GM12864 (cell line): ENCODE measurements at places on chromosomes 5 and 9.
A peak's percentile ranks its signal among the peaks of the same experiment; 100 is the strongest.

DNA sequence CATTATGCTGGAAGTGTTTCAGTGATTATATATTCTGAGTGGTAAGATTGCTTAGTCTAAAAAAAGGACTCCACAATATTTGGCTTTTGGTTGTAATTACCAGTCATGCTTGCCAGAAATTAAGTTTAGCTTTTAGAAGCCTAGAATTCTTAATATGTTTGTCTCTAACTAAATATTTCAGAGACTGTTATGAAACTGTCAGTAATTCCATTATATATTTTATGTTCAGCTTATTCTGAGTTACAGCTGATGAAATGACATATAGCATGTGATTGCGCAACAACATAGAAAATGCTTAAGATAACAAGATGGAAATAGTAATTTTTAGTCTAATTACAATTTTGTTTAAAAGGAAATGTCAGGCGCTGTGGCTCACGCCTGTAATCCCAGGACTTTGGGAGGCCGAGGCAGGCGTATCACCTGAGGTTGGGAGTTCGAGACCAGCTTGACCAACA lies 44.2 kb downstream of the KIAA1958 start:
- no peak for DNase-seq

DNA sequence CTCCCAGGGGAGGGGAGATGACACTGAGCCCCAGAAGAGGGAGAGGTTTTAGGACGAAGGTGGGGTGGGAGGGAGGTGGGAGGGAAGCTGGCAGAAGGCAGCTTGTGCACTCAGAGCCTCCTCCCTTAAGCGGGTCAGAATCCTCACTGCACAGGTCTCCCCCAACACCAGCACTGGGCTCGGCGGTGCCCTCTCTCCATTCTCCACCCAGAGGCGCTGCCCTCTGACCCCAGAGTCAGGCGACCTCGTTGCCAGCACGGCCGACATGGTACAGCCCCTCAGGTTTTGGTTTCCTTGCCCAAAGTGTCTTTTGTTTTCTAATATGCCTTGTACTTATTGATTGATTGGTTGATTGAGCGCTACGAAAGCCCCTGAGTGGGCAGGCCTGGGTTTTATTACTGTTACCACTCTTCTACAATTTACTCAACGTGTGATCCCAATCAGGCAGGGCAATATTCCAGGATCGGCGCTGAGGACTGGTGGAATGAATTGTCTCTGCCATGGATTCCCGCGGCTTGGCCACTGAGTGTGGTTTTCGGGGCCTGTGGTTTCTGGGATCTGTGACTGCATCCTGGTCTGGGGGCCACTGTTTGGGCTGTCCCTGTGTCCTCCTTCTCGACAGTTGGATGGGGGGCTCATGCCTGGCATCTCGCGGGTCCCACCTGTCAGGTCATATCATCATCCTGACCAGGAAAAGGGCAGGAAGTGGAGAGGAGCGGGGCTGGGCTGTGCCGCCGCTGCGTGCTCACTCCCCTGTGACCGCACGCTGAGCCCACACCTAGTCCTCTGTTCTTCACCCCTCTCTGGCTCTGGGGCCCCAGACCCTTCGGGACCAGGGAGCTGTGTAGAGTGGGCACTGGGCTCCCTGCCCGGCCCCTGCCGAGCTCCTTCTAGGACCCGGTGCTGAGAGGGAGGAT lies 9.6 kb upstream of the FCN2 start:
- no peak for DNase-seq

DNA sequence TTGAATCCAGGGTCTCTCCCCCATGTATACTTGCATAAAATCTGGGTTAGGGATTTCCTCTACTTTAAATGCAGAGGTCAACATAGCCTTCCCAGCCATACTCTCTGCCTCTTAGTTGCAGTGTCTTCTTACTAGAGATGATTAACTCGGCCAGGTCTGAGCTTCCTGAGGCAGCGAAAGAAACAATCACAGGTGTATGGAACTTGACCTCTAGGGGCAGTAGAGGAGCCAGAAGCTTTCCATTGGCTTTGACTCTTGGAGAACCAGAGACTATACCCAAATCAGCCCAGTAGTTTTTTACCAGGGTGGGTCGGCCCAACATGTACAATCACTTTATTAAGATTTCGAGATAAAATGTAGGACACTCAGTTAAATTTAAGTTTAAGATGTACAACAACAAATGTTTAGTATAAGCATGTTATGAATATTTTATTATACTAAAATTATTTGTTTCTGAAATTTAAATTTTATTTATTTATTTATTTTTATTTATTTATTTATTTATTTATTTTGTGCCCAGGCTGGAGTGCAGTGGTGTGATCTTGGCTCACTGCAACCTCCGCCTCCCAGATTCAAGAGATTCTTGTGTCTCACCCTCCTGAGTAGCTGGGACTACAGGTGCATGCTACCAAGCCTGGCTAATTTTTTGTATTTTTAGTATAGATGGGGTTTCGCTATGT lies 48.0 kb upstream of the DMRT3 start:
- peak; percentile 7 for DNase-seq

GRCh38 chr9:112020680-112021596 lies 124.3 kb downstream of the UGCG start:
- DNase-seq = no peak

DNA sequence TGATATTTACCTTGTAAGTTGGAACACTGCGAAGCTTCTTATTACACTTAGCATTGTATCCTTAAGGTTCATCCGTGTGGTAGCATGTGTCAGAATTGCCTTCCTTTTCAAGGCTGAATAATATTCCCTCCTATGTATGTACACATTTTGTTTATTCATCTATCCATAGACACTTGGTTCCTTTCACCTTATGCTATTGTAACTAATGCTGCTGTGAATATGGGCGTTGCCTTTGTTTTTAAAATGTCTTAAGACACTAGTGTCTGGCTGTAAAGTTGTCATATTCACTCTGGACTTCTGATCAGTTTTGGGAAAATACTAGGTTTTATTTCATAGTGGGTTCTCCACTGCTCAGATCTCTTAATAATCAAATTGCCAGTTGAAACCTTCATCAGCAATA lies 383.3 kb upstream of the PRR16 start:
- DNase-seq = no peak

DNA sequence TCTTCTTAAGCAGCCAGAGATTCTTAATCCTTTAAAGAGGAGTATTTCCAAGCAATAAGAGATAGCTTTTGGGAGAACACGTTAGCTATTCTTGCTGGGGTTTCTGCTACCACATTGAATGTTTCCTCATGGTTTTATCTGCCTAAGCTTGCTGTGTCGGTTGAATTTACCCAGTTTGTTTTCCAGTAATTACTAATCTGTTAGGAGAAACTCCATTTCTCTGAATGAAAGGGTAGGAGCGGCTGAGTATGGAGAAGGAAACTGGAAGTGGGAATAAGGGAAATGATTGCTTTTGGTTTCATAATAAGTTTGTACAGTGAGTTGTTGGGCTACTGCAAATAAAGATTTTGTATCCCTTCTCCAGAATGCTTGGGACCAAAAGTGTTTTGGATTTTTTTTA lies 1.2 kb downstream of the JAK2 start:
- no peak for DNase-seq

GRCh38 chr9:135715056-135715595 lies 13.1 kb downstream of the KCNT1 start:
- no peak for DNase-seq

- DNase-seq = no peak
These were observed 95.1 kb downstream of the DAPK1 start for GRCh38 chr9:87592554-87593358.

GRCh38 chr5:38445374-38446028 lies 110.9 kb downstream of the LIFR start:
- no peak for DNase-seq

GRCh38 chr9:15416880-15417279 lies 5.8 kb upstream of the SNAPC3 start:
- no peak for DNase-seq

DNA sequence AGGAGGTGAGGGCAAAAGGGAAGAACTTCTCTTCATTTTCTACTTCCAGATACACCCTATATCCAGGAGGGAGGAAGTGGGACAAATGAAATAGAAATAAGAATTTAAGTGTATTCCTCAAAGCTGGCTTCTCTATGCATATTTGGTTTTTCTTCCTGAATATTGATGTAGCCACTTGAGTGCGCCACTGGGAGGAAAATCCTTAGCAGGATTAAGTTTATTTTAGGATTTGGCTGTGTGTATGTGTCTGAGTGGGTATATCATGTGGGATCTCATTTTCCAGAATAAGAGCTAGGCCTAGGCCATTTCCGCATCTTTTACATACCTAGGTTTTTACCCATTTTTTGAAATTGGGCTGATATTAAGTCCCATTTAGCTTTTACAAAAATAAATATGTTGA lies 42.5 kb downstream of the MAP1B start:
- no peak for DNase-seq

GRCh38 chr5:172713113-172713808 lies 57.7 kb downstream of the DUSP1 start:
- no peak for DNase-seq

GRCh38 chr9:86282979-86283535 lies 719 bp upstream of the ISCA1 start:
- no peak for DNase-seq

GRCh38 chr5:65876496-65876895 lies 49.9 kb upstream of the ERBIN start:
- DNase-seq = no peak

DNA sequence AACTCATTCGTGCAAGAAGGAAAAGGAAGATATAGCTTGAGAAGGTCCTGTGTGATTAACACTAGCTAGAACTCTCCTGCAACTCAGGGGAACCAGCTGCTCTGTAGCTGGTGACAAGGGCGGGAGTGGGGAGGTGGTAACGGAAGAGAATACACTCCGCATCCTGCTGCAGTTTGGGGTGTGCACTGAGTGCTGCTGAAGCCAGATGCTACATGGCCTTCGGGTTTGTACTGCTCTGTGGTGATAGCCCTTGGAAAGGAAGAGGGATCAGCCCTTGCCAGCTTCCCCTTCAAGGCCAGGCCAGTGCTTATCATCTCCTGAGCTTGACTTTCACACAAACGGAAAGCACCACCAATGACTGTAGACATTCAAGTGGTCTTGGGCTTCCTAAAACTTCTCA lies 34.3 kb downstream of the FRMD3 start:
- no peak for DNase-seq

GRCh38 chr5:10460252-10460906 lies 18.7 kb downstream of the ROPN1L start:
- DNase-seq = no peak

- no peak for DNase-seq
These were observed 21.0 kb downstream of the CFAP77 start for GRCh38 chr9:132430998-132431397.

- DNase-seq = peak; percentile 22
These were observed 23.5 kb upstream of the ALDOB start for GRCh38 chr9:101458963-101459631.

DNA sequence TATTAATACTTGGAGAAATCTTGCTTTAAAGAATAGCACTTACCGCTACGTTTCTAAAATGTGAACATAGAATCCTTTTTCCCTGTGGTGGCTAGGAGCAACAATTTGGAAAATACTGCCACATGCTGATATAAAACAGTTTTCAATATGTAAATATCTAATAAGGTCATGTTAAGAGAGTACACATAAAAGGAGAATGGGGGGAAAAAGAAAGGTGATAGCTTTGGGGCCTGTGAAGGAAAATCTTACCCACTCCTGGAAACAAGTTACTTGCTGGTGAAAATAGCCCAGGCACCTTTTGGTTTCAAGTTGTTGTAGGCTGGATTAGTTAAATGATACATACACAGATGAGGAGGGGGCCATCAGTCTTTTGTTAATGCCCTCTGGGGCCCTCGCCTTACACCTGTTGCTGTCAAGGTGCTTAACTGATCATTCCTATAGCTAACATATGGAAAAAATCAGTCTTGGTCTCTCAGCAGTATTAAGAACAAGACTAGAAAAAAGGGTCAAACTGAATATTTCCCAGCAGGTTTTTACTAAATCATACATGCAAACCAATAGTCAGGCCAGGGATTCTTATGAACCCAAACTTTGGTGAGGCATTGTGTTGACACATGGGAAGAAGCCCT lies 24.1 kb downstream of the FYB1 start:
- DNase-seq = no peak

DNA sequence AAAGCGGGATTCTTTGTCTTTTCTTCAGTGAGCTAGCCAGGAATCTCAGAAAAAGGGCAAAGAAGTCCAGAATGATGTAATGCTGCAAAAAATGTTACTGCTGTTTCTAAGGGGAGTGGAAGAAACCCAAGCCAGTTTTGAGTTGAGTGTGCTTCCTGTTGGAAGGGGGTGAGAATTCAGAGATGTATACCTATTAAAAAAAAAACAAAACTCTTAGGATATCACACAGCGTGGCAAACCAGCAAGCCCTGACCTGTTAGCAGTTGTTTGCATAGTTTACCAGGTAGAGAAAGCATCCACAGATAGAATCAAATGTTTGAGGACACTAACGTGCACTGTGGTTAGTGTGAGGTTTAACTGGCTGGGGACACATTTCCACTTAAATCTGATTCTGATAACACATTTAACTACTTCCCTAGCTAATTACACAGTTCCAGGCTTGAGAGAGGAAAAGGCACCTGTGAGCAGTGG lies 11.4 kb downstream of the BASP1 start:
- DNase-seq = no peak

DNA sequence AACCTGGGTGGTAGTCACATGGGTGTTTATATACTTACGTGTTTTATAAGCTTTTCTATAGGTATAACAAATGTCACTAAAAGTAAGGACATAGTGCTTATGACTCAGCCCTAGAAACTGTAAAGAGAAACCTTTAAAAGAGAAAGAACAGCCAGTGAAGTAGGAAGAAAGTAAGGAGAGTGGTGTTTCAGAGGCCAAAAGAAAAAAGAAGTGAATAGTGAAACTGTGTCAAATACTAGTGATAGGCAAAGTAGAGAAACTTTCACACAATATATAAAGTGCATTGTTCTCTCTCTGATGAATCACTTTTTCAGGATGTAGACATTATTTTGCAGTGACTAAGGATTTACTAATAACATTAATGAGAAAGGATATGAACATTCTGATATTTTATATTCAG lies 74.2 kb upstream of the SUSD1 start:
- DNase-seq = no peak

- DNase-seq = no peak
These were observed 127.1 kb downstream of the DPYSL3 start for GRCh38 chr5:147382776-147383175.

DNA sequence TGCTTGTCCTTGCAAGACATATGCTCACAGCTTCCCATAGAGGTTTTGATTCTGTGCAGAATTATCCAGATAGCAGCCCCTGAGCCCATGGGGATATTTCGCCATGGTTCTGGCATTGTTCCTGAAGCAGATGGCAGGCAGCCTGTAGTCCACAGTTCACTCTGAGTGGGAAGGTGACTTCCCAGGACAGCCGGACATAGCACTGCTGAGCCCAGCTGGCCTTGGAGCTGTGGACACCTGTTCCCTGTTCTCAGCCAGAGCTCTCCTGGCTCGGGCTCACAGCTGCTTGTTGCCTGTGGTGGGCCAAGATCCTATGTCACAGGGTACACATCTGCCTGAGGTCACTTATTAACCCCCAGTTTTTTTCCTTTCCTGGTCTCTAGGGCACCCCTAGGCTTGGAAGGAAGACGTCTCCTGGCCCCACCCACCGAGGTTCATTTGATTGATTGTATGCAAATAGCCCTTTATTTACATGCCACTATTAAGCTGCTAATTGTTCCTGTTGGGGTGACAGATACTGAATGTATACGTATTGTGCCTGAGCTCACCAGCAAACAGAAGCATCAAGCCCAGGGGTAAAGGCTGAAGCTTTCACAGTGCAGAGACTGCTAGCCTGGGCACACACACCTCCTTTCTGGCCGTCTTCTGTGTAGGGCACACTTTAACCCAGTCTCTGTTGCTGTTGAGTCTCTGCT lies 96.6 kb upstream of the DMRT1 start:
- no peak for DNase-seq
